ENCODE measurements at places on chromosomes 12 and 14.

DNA sequence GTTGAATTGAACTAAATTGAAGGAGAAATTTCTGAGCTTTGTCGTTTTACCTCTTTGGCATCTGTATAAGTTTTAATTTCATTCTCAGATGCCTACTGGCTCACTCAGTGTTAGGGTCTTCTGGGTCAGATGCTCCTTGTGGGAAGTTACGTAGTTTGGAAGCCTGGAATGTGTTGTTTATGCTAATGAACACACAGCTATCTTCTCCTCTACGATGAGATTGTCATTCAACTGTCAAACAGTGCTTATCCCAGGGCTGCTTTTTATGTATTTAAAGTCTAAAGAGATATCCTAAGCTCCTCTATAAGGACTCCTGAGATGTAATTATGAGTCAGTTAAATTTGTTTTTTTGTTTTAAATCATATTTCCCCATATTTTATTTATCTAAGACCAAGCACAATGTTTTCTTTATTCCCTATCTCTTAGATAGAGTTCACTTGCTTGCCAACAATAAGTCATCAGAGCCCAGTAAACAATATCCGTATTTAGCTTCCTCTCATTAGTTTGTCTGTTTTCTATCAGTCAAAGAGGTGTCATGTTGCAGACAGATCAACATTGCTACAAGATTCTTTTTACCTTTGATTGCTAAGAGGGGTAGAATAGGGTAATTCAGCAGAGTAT lies 368.0 kb upstream of the PDE3A start:
- no peak for DNase-seq

GRCh38 chr14:103763730-103764488 lies 48.3 kb downstream of the ZFYVE21 start:
- DNase-seq = no peak

GRCh38 chr12:97967831-97968230 lies 505.2 kb downstream of the RMST start:
- DNase-seq = no peak

- peak; percentile 67 for DNase-seq
Measured at GRCh38 chr12:49098035-49098451, 3.4 kb upstream of the DHH start.

- DNase-seq = no peak
Measured at GRCh38 chr12:130083002-130083401, 79.3 kb upstream of the FZD10 start.

DNA sequence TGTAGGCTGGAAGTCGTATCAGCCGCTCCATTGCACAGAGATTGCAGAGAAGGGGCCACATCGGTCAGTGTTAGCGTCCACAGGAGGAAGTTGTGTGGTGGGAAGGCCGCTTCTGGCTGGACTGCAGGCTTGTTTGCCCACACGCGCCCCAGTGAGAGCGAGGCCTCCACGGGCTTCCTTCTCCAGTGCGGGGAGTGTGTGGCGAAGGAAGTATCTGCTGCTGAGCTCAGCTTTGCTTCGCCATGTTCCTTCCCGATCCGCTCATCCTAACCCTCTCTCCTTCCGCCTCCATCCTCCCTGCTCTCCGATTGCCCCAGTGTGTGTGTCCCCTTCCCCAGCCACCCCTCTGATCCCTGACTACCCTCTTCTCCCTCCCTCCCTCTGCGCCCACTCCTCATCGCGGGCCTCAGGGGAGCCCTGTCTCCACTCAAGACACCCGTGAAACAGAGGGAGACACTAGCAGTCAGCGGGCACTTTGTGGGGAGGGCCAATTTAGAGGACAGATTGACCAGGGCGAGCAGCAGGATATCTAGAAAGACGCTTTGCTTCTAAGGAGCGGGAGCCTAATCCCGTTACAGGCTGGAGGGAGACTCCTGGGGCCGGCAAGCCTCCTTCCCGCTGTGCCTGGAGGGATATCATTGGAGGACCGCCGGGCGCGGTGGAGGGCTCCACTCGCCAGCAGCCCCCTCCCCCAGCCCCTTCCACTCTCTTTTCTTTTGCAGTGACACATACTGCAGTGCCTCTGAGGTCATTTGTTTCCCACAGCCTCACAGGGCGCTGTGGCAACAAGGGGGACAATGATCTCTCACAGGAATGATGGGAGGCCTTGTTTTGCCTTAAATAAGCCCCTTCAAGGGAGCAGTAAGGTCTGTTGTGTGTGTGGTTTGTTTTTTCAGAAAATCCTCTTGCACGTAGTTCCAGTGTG lies 428.8 kb downstream of the ZFP36L1 start:
- DNase-seq = no peak

DNA sequence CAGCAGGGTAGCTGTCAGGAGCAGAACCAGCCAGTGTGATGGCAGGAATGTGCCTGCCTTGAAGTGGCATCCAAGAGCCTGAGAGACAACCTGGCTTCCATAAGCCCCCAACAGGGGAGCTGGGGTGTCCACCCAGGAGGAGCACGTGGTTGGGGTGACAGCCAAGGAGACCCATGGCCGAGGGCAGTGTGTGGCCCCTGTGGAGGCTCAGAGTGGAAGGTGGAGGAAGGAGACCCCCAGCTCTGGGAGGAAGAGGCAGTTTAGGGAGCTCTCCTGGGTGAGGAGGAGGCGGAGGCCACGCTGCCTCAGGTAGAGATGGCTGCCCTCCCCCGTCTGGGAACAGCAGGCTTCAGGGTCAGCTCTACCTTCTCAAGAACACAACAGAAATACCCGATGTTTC lies 147.0 kb downstream of the CALM1 start:
- no peak for DNase-seq

DNA sequence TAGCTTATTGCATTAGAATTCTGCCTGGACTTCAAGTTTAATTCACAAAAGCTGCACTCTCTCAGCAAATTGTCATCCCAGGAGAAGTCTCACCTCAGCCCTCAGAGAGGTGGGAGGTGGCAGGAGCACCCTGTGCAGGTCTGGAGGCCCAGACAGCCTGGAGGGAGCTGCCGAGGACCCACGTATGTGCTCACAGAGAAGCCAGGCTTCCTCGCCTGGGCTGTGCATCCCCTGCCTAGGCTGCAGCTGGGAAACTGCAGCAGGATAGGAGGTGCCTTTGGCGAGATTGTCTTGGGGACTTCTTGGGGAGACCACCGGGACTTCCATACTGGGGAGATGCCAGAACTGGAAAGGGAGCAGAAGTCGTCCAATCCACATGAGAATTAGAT lies 8.8 kb downstream of the CPNE6 start:
- DNase-seq = no peak

DNA sequence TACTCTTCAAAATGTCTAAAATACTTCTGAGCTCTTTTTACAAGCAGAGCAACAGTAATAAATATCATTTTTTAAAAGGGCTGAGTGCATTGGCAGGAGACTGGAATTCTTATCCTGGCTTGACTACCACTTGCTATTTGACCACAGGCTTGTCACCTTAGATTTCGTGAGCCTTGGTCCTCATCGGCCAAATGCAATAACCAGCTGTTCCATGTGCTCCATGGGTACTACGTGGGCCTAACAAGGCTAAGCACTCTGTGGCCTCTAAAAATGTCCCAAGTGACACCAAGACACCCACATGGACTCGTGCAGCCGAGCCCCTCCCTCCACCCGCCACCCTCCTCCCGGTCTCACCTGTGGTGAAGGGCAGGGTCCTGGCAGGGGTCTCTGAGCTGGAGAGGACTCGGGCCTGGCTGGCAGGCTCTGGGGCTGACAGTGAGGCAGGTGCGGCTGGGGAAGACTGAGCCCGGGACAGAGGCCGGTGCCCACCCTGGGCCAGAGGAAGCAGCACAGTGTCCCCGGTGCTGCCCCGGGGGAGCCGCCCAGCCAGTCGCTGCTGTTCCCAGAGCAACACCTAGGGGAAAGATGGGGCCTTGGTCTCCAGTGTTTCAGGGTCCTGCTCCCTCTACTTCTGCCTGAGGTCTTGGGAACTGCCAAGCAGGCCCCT lies 20.1 kb downstream of the SLC48A1 start:
- DNase-seq = no peak

GRCh38 chr12:77060136-77060882 lies 5.1 kb downstream of the E2F7 start:
- no peak for DNase-seq

GRCh38 chr12:42474391-42474790 lies 115.2 kb downstream of the PRICKLE1 start:
- DNase-seq = no peak

GRCh38 chr14:88618476-88618875 lies 55.6 kb downstream of the ZC3H14 start:
- DNase-seq = no peak

- DNase-seq = peak; percentile 11
Measured at GRCh38 chr12:81759190-81760051, at the start of gene PPFIA2. PPFIA2 (minus strand) TSS chr12:81759350.

- DNase-seq = peak; percentile 57
Measured at GRCh38 chr14:65222440-65222858, 120.1 kb upstream of the MAX start.

DNA sequence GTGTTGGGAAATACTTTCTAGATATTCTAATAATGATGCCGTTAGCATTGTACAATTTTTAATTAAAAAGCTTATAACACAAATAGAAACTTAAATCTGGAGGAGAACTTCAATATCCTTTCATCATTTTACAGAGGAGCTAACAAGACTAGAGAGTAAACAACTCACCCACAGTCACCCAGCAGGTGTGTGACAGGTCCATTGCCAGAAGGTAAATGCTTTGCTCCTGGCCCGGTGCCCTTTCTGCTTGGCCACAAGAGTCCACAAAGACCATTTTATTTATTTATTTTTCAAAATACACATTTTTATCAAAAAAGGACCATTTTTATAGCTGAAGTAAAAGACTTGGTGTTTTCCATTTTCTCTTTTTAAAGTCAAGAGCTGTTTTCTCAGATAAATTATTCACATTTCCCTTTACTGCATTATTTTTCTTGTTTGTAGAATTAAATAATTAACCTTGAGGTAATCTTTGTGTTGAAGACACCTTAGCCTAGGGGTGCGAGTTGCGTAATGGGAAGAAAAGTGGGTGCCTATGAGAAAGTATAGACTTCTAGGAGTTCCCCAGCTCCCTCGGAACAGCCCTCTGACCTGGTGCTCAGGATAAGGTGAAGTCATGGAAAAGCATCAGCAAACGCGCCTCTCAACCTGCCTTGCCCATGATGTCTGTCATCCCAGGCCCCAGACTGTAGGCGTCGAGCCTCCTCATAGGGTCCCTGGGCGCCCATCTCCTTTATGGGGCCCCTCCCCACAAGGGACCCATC lies 26.3 kb upstream of the AMIGO2 start:
- DNase-seq = no peak

GRCh38 chr12:106274575-106275121 lies 26.8 kb upstream of the CKAP4 start:
- no peak for DNase-seq

- DNase-seq = no peak
Measured at GRCh38 chr12:91991399-91992187, 154.1 kb downstream of the BTG1 start.

GRCh38 chr12:75121036-75121705 lies 88.5 kb downstream of the KCNC2 start:
- DNase-seq = no peak

DNA sequence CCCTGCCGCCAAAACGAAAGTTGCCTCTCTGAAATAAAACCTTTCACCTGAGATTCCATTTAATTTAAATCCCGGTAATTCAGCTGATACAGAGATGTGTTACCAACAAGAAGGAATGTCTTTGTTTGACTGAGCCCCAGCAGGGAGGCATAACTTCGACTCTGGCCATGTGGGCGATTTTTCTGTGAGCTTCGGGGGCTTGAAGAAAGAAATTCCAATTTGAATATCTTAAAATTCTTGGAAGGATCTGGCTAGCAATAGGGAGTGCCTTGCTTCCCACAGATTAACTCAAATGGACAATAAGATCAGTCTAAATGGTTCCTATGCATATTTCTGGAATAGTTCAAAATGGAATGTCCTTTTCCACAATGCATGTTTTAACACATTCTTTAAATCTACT lies 252.5 kb upstream of the TMPO start:
- DNase-seq = no peak

- DNase-seq = no peak
Measured at GRCh38 chr12:65859519-65859918, 35.2 kb downstream of the HMGA2 start.

DNA sequence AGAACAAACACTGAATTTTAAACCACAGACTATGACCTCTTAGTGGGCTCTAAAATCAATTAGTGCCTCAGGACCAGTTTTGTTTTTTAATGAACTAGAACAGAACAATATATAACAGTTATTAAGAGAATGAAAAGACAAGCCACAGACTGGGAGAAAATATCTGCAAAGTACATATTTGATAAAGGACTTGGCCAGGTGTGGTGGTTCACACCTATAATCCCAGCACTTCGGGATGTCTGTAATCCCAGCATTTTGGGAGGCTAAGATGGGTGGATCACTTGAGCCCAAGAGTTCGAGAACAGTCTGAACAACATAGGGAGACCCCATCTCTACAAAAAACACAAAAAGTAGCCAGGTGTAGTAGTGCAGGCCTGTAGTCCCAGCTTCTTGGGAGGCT lies 36.2 kb downstream of the PPP1R13B start:
- no peak for DNase-seq

DNA sequence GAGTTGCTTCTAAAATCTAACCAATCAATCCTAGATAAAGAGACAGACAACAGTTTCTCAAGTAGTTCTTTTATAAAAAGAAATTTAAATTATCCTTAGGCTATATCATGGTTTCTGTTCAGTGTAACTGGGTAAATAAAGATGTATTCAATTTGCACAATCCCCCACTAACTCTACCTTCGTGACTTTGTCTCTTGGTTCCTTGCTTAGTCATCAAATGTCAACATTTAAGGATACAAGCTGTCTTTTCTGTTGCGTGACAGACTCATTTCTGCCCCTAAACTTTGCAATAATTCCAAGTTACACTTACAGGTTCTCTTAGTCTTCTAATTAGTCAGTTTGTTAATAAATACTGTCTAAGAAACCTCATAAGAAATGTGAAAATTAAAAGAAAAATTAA lies 50.6 kb downstream of the SCAF11 start:
- DNase-seq = no peak

GRCh38 chr14:75162631-75163030 lies 13.8 kb downstream of the TMED10 start:
- DNase-seq = no peak

DNA sequence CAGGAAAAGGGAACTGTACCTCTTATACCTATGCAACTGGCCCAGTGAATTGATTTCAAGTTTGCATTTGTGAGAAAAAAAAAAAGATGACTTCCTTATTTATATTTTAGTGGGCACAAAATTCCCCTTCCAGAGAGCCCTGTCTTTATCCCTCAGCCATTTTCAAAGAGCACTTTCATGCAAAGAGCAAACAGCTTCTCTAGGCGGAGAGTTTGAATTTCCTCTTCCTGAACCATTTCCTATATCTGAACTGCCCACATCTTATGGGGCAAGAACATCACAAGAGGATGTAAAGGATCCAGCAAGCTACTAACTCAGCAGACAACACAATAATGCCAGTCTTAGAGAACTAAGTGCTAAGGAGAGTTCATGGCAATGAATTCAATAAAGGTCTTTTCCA lies 22.3 kb upstream of the PLXNC1 start:
- no peak for DNase-seq

- no peak for DNase-seq
Measured at GRCh38 chr12:112305951-112306350, 76.3 kb downstream of the HECTD4 start.

DNA sequence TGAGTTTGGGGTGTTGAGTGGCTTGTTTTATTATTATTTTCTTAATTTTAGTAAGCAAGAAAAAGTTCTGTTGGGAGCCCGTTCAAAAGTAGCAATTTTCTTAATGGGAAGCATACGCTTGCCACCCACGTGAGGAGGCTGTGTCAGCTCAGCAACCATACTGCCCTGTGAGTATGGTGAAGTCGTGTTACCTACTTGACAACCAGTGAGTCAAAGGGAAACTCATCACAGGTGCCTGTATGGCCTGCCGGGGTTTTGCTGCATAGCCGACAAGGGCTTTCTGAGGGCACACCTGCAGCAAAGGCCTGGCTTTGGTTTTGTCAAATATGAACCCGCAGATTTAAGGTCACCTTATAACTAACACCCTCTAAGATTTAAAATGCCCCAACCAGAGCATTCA lies 31.1 kb downstream of the PITPNM2 start:
- DNase-seq = peak; percentile 55

All from activated naive CD4-positive, alpha-beta T cell treated with anti-CD3 and anti-CD28 coated beads, Interleukin-2, amount 50 U/mL, for 16 hours (primary cell).